ENCODE measurements at places on chromosomes 7 and 10.
A peak's percentile ranks its signal among the peaks of the same experiment; 100 is the strongest.

DNA sequence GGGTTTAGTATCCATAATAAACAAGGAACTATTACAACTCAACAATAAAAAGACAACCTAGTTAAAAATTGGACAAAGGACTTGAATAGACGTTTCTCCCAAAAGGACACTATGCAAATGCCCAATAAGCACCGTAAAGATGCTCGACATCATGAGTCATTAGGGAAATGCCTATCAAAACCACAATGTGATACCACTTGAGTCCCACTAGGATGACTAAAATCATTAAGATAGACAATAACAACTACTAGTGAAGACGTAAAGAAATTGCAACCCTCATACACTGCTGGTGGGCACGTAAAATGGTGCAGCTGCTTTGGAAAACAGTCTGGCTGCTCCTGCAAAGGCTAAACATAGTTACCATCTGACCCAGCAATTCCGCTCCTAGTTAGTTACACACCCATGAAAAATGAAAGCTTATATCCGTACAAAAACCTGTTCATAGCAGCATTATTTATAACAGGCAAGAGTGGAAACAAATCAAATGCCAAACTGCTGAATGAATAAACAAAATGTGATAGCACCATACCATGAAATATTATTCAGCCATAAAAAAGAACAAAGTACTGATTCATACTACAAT is 17.3 kb downstream of the CCDC3 start:
- no peak for DNase-seq

DNA sequence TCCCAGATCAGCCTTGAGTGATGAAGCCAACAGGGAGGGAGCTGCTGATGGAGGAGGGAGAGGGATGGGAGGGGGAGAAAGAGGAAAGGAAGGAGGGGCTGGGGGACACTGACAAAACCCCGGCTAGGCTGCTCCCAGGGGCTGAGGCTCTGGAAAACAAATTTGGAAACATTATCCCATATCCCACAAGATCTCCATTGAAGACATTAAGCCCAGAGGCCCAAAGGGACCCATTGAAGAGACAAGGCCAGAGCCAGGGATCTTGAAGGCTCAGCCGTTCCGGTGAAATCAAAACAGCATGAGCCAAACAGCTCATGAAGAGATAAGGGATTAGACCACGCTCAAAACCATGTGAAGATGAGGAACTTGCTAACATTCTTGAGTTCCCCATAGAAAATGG is 184.3 kb upstream of the ITGB1 start:
- no peak for DNase-seq

DNA sequence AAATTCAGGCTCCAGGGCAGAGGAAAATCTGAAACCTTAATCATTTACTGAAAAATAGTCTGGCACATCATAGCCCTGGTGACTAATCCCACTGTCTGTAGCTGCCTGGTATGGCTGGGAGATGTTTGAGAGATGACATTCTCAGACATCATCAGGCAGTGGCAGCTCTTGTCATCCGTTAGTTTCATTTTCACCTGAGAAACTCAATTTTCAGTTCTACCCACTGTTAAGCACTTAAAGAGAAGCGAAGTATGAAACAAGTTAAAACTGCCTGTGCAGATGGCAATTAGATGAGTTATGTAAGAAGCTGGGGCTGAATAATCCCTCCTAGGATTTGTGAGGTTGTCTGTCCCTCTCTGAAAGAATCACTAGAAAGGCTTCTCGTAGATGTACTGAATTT is 150.2 kb downstream of the NSUN6 start:
- DNase-seq = no peak

DNA sequence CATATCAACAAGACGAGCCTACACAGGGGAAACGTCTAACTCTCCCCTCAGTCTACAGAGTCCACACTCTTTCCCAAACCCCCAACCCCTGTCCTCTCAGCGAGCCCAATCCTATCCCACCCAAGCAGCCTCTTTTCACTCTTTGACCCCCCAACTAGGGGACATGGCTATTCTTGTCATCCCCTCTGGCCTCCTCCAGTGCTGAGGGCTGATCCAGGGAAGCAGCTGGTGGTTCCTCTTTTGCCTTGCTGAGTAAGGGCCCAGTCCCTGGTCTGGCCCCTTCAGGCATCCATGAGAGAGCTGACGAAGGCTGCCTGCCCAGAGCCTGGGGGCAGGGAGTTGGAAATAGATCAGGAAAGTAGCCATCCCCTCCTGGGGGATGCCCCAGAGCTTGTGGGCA is 6.4 kb downstream of the NOBOX start:
- no peak for DNase-seq

DNA sequence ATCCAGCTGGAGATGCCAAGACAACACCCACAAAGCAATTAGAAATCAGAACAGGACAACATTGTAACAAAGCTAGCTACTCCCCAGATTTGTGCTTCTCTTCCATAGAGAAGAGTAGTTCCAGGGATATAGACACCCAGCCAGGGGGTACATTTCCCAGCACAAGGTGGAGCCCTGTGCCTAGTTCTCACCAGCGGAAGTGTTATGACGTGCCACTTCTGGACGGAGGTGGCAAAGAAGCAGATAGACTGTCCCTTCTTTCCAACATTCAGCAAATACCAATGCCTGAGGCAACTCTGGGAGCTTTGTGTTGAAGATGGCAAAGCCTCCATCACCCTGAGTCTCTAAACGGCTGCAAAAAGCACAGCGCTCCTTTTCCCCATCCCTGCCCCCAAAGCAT is 23.4 kb upstream of the GSAP start:
- DNase-seq = no peak

DNA sequence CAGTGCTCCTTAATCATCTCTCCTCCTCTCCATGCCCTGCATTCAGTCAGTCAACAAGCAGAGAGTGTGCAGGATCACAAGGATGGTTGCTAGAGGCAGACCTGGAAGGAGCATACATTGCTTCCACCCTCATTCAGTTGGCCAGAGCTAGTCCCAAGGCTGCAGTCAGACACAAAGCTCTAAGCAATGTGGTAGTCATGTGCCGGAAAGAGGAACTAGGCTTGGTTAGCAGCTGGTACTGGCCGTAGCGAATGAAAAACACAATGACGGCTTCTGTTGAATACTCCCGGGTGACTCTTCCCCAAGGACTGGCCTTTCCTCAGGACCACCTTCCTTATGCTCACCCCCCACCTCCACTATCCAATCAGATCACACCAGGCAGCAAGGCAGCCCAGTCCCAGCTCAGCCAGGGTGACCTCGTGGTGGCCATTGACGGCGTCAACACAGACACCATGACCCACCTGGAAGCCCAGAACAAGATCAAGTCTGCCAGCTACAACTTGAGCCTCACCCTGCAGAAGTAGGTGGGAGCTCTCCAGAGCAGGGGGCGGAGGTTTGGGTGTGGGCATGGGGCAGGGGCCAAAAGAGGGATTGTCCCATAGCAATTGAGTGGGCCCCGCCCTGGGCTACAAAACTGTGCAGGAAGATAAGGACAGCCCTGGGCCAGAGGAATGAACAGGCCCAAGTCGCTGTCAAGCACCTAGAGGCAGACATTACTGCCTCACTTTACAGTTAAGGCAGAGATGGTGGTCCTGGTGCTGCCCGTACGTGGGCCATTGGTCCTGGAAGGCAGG is 10.9 kb downstream of the LDB3 start:
- peak; percentile 86 for DNase-seq

DNA sequence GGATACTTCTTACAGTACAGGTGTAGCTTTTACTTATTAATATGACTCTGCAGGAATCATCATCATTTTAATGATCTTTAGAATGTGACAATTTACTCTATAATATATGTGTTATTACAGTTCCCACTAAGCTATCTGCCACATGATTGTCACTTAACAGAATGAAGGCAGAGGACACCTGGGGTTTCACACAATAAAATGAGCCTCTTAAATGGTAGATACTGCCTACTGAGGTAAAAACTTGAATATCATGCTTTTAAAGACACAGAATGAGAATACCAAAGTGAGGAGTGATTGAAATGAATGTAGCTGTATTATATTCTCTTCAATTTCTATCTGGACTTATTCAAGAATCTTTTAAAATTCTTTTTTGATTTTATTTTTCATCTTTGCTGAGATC is 1255.3 kb upstream of the LRRN3 start:
- no peak for DNase-seq

GRCh38 chr10:114871379-114871778 is 49.8 kb downstream of the FHIP2A start:
- no peak for DNase-seq

- DNase-seq = no peak
Measured at GRCh38 chr10:43574906-43575305, 490 bp upstream of the ZNF239 start.

DNA sequence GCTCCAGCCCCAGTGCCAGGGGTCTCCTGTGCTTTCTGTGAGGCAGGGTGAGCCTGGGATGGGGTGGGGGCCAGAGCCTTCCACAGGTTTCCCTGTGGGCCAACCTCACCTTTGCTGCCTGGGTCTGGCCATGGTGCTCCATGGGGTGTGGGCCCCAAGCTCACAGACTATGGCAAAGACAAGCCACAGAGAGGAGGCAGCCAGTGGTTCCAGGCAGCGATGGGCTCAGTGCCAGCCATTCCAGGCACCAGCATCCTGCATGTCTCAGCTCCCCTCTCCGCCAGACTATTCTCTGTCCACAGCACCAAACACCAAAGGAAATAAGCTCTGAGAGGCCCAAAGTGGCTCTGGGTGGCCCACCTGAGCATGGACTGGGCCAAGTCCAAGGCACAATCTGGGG is 133.5 kb downstream of the PTPN20 start:
- no peak for DNase-seq

GRCh38 chr10:73813333-73813732 is 1.9 kb upstream of the NDST2 start:
- DNase-seq = no peak

DNA sequence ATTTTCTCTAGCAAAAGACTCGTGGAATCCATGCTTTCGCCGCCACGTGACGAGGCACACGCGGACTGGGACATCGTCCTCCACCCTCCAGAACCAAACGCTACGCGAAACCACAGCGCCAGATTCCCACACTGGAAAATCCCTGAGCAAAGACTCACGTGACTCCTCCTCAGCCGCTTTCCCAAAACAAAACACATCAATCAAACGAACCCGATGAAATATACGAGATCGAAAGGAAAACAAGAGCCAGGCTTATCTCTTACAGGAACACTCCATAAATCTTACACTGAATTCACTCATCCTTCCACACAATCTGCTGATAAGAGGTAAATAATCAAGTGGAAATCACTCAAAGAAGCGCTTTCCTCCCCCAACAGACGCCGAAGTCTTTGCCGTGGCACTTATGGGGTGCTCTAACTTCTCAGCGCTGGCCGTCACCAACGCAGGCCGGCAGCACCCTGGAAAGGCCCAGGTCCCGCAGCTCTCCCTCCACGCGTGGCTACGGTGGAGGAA is 23.8 kb downstream of the DIP2C start:
- DNase-seq = no peak

- DNase-seq = no peak
Measured at GRCh38 chr7:70586822-70587221, 545.1 kb upstream of the GALNT17 start.

DNA sequence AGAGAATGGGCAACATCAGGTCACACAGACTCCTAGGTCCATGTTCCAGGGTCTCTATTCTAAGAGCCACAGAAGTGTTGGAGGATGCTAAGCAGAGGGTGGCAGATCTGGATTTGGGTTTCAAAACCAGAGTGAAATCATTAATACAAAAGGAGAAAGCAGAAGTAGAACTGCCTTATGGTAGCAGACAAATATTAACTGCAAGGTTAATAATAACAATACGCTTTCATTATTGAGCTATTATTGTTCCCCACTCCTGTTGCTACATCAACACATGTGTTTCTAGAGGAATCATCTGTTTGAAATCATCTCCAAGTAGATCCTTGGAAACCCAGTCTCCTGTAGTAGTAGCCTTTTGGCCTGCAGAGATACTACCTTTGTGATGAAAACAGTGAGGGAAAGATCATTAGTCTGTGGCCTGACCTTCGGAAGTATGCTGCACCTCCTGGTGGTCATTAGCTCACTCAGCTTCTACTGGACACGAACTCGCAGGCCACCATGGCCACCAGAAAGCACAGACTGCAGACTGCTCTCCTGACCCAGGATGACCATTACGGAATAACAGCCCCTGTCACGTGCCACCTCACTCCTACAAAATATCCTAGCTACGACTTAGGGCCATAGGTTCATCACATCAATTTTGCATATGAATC is 84.6 kb downstream of the XPNPEP1 start:
- DNase-seq = no peak

- DNase-seq = no peak
Measured at GRCh38 chr10:33869028-33869427, 534.6 kb upstream of the NRP1 start.

GRCh38 chr7:33452805-33453502 is 323.6 kb downstream of the BBS9 start:
- DNase-seq = no peak

- no peak for DNase-seq
Measured at GRCh38 chr10:88702848-88703597, 3.0 kb upstream of the LIPK start.

DNA sequence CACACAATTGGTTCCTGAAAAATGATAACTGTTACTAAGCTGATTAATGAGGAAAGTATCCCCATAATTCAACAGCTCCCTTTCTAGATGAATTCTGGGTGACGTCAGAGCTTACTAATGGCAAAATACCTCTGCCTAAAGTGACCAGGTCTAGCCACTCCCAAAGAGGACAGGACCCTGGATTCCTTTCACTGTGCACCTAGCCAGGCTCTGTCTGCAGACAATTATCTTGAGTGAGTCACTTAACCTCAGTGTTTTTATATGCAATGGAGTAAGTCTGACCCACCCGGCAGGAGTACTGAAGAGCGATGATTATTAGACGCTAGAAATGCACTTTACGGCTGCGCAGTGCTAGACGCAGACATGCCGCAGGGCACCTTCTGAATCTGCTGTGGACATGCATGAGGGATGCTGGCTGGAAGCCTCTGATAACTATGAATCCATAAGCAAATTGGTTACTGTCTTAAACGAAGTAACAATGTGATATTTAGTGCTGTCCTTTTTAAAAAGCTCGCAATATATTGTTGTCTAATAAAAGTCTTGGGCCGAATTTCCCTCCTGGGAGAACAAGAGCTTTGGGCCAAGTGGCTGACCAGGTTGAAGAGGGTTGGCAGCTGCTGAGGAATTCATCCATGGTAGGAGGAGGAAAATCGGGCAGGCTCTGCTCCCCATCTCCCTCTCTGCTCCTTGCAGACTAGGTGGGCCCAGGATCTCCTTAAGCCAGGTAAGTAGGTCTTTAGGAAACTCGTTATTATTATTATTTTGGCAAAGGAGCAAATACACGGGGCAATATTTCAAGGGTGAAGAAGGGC is 4.6 kb upstream of the INPP5A start:
- no peak for DNase-seq

GRCh38 chr7:88888684-88889083 is 93.1 kb upstream of the TEX47 start:
- peak; percentile 24 for DNase-seq
